NCI-H1092 treated with DMSO at 0.1 percent for 48 hours (cell line): ENCODE measurements at places on chromosomes 5 and 9.

- DNase-seq, result no peak
These were observed 860.1 kb downstream of the PTPRD start for GRCh38 chr9:9752722-9753121.

DNA sequence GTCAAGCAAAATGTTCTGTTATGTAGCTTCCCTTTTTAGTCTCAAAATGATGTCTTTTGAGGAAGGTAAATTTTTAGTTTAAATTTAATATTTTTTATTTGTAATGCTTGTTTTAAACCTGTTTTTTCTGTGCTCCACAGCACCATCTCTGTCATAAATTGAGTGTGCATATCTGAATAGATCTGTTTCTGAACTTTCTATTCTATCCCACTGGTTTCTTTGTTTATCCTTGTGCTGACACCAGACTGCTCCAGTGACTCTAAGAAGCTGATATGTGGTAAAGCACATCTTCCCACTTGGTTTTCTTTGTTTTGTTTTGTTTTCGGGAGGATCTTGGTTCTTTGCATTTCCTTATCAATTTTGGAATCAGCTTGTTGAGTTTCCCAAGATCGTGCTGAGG is 7.1 kb upstream of the RNF145 start:
- no peak for DNase-seq

GRCh38 chr9:134793288-134794188 is 87.1 kb upstream of the FCN2 start:
- DNase-seq, result no peak

- no peak for DNase-seq
These were observed 23.9 kb upstream of the DMRT3 start for GRCh38 chr9:952546-952945.

GRCh38 chr9:133768859-133769510 is 30.8 kb upstream of the SARDH start:
- no peak for DNase-seq
